Activated CD4-positive, alpha-beta T cell treated with anti-CD3 and anti-CD28 coated beads, Interleukin-2, amount 10 ng/mL, durations not matched to agents 7 days and 5 days (primary cell): ENCODE measurements at places on chromosomes 13 and 19. TPM values are rescaled to one million over a fixed set of nuclear protein-coding genes. Genes with fewer than 3 reads are reported as not detected.

Gene IGFL4
- total RNA-seq = not detected

Gene TYROBP
- total RNA-seq = not detected

Gene LILRB4
- not detected for total RNA-seq

Gene ZNF497
- total RNA-seq = 0.98 TPM

DNA sequence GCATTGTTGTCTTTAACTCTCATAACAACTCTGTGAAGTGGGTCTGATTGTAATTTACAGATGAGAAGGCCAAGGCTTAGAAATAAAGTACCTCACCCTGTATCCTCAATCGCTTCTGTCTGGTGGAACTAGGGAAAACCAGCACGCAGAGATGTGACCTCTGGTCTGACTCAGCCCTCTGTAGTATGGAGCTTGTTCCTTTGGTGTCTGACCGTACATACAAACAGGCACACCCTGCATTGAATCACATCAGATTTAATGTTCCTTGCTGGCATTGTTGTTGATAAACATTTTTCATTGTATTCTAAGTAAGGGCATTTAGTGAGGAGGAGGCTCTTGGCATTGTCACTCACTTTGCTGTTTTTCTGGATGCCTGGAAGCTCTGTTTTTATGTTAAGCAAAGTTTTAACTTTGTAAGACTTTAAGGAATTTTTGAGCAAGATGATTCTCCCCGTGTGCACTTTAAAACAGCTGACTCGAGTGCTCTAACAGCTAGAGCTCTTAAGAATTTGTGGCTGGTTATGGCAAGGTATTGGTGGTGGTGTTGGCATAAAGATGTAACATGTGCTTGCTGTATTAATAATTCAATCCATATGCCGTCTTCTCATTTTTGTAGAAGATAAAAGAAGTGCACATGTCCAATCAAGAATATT lies 89.0 kb upstream of the SPATA13 start:
- H3K36me3 ChIP-seq = no peaks in the 10 kb centered on the region
- H3K27me3 ChIP-seq = peaks cover 21% of the 10 kb centered on the region
- H3K27ac ChIP-seq = no peak overlapping the region
- no peak for DNase-seq
- peaks cover 7% of the 10 kb centered on the region for H3K4me1 ChIP-seq

- no peaks in the 10 kb centered on the region for H3K36me3 ChIP-seq
- H3K27me3 ChIP-seq = no peaks in the 10 kb centered on the region
Observed at GRCh38 chr13:76331943-76332712, 554.1 kb downstream of the KCTD12 start.

- H3K4me3 ChIP-seq = no peak overlapping the region
- H3K27me3 ChIP-seq = no peaks in the 10 kb centered on the region
- H3K27ac ChIP-seq = no peak overlapping the region
- peaks cover 54% of the 10 kb centered on the region for H3K36me3 ChIP-seq
- peaks cover 33% of the 10 kb centered on the region for H3K4me1 ChIP-seq
Observed at GRCh38 chr19:48210005-48210404, 39.5 kb downstream of the ZSWIM9 start.

DNA sequence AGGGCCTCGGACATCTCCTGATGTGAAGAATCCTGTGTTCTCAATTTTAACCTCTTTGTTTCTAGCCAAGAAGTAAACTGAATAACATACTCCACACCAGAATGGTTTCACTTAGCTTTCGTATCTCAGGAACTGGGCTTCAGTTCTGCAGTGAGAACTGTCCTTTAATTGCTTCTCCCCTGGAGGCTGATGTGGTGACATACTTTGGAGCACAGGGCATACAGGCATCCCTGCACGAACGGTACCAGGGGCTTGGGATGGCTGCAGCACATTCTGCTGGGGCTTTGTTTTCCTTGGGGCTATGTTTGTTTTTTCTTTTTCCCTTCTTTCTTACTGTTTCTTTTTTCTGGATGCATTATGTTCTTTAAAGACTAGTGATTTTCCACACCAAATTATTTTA lies 230.5 kb downstream of the TM9SF2 start:
- no peak overlapping the region for H3K27ac ChIP-seq
- no peaks in the 10 kb centered on the region for H3K36me3 ChIP-seq
- H3K4me1 ChIP-seq = no peaks in the 10 kb centered on the region
- peaks cover 4% of the 10 kb centered on the region for H3K27me3 ChIP-seq

DNA sequence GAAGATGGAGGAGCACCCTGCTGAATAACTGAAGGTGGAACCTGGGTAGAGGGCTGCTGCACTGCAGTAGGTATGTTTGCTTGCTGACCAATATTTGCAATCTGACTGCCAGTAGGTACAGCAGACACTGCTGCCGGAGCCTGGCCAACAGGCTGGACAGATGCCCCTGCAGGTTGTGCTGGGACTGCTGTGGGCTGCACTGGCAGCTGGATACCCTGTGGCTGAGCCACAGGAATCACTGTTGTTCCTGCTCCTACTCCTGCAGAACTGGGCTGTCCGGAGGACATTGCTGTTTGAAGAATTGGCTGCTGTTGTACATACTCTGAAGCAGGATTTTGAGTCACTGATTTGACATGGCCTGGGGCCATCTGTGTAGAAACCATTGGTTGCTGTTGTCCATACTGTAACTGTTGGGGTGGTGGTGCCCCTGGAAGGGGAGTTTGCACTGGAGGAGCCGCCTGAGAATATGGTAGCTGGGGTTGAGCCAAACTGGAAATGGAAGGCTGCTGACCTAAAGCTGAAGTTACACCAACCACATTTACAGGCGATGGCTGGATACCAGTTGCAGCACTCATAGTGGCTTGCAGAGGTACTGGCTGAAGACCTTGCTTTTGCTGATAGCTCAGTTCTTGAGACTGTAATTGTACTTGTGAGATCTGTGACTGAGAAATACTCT lies 2.2 kb downstream of the TSC22D1 start:
- H3K36me3 ChIP-seq = peaks cover 16% of the 10 kb centered on the region
- H3K27ac ChIP-seq = no peak overlapping the region
- peaks cover 44% of the 10 kb centered on the region for H3K4me1 ChIP-seq
- peak overlapping the region; percentile 3 for H3K4me3 ChIP-seq
- no peak for DNase-seq

GRCh38 chr19:34228347-34228746 lies 26.0 kb upstream of the GARRE1 start:
- no peak overlapping the region for H3K27ac ChIP-seq
- no peaks in the 10 kb centered on the region for H3K27me3 ChIP-seq
- DNase-seq = no peak
- H3K36me3 ChIP-seq = peaks cover 66% of the 10 kb centered on the region
- no peak overlapping the region for H3K4me3 ChIP-seq

DNA sequence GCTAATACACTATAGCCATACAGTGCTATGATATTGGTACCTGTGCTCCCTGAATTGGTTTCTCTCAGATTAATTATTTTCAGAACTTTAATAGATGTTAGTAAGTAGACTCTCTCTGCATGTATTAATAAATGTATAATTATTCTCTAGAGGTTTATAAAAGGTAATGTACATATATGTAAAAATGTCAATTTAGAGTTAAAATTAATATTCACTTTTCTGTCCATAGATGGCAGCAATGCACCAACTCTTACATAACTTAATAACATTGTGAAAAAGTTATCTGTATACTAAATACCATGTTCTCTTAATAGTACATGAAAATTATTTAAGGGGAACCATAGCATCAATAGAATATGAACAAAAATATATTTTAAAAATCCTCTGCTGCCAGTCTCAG lies 515.0 kb upstream of the KLHL1 start:
- no peaks in the 10 kb centered on the region for H3K36me3 ChIP-seq
- H3K27me3 ChIP-seq = no peaks in the 10 kb centered on the region
- H3K27ac ChIP-seq = no peak overlapping the region

DNA sequence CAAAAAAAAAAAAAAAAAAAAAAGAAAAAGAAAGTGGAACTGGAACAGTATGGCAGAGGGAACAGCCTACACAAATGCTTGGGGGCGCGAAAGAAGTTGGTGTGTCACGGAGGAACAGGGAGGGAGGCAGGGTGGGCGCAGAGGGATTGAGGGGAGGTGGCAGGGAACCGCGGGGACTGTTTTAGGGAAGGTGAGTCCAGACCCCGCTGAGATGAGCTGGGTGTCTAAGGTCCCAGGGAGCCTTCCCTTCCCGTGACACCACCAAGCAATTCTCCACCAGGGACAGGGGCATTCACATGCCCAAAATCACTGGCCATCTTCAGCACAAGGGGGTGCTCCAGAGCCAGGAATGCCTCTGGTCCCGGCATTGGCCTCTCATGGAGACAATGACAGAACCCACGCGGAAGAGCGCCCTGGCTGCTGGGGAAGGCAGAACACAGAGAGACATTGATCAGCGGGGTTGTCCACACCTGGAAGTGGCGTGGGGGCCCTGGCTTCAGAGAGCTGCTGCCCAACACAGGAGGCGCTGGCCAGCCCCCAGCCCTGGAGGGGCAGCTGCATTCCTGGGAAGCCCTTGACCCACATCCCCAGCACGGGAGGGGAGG lies 6.9 kb downstream of the PEAK3 start:
- DNase-seq = peak; percentile 61
- peaks cover 30% of the 10 kb centered on the region for H3K4me1 ChIP-seq

- no peaks in the 10 kb centered on the region for H3K36me3 ChIP-seq
- no peak overlapping the region for H3K4me3 ChIP-seq
- no peaks in the 10 kb centered on the region for H3K27me3 ChIP-seq
- DNase-seq = no peak
Observed at GRCh38 chr19:11519138-11519537, 9.8 kb downstream of the ECSIT start.

DNA sequence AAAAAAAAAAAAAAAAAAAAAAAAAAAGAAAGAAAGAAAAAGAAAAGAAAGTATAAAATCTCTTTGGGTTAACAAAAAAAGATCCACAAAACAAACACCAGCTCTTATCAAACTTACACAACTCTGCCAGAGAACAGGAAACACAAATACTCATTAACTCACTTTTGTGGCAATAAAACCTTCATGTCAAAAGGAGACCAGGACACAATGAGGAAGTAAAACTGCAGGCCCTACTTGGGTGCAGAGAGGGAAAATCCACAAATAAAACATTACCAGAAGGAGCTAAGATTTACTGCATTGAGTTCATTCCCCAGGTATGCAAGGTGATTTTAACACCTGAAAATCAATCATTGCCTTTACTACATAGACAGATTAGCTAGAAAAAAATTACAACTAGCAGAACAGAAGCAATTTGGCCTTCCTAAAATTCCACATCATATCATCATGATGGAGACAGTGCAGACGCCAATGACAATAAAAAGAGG lies 9.6 kb upstream of the CEACAM5 start:
- H3K4me1 ChIP-seq = no peaks in the 10 kb centered on the region
- no peak overlapping the region for H3K4me3 ChIP-seq
- H3K27ac ChIP-seq = no peak overlapping the region
- no peaks in the 10 kb centered on the region for H3K36me3 ChIP-seq
- no peak for DNase-seq
- H3K27me3 ChIP-seq = peaks cover 5% of the 10 kb centered on the region

GRCh38 chr13:28942906-28943305 lies 122.8 kb downstream of the MTUS2 start:
- no peak overlapping the region for H3K4me3 ChIP-seq
- no peak for DNase-seq
- no peaks in the 10 kb centered on the region for H3K36me3 ChIP-seq
- H3K4me1 ChIP-seq = no peaks in the 10 kb centered on the region
- H3K27me3 ChIP-seq = peaks cover 3% of the 10 kb centered on the region
- no peak overlapping the region for H3K27ac ChIP-seq

DNA sequence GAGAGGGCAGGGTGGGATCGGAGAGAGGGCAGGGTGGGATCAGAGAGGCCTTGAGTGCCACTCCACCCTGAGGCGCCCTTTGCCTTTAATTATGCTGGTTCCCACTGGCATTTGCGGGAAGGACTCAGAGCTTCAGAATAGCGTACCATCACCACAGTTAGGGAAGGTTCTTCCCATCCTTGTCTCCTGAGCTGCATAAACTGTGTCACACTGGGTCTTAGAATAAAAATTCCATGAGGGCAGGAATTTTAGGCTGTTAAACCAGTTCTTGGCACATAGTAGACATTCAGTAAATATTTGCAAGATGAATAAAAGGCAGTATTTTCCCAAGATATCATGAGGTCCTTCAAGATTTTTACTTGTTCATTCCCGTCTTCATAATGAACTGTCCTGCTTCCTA lies 24.4 kb downstream of the PPP2R1A start:
- H3K36me3 ChIP-seq = peaks cover 73% of the 10 kb centered on the region
- no peaks in the 10 kb centered on the region for H3K4me1 ChIP-seq
- no peaks in the 10 kb centered on the region for H3K27me3 ChIP-seq
- DNase-seq = no peak
- H3K27ac ChIP-seq = no peak overlapping the region

DNA sequence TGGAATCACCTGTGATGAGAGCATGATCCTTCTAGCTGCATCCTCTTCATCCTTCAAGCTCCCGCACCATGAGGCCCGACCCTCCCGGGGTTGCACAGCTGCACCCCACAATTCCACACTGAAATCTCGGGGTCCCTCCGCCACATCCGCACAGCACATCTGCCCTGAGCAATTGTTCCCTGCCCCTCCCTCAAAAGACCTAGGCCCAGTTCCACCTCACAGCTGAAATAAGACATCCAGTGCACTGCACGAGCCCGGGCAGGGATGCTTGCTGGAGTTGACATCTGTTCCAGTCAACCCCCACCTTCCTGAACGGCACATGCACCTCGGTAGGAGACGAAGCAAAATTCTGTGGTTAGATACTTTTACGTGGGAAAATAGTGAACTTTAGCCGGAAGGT lies 14.7 kb upstream of the SOX1 start:
- H3K4me1 ChIP-seq = no peaks in the 10 kb centered on the region
- H3K36me3 ChIP-seq = no peaks in the 10 kb centered on the region
- no peak overlapping the region for H3K4me3 ChIP-seq

GRCh38 chr13:47119575-47120235 lies 222.9 kb upstream of the HTR2A start:
- H3K27me3 ChIP-seq = peaks cover 8% of the 10 kb centered on the region
- no peak overlapping the region for H3K4me3 ChIP-seq
- no peaks in the 10 kb centered on the region for H3K4me1 ChIP-seq
- H3K27ac ChIP-seq = no peak overlapping the region
- no peaks in the 10 kb centered on the region for H3K36me3 ChIP-seq
- no peak for DNase-seq

DNA sequence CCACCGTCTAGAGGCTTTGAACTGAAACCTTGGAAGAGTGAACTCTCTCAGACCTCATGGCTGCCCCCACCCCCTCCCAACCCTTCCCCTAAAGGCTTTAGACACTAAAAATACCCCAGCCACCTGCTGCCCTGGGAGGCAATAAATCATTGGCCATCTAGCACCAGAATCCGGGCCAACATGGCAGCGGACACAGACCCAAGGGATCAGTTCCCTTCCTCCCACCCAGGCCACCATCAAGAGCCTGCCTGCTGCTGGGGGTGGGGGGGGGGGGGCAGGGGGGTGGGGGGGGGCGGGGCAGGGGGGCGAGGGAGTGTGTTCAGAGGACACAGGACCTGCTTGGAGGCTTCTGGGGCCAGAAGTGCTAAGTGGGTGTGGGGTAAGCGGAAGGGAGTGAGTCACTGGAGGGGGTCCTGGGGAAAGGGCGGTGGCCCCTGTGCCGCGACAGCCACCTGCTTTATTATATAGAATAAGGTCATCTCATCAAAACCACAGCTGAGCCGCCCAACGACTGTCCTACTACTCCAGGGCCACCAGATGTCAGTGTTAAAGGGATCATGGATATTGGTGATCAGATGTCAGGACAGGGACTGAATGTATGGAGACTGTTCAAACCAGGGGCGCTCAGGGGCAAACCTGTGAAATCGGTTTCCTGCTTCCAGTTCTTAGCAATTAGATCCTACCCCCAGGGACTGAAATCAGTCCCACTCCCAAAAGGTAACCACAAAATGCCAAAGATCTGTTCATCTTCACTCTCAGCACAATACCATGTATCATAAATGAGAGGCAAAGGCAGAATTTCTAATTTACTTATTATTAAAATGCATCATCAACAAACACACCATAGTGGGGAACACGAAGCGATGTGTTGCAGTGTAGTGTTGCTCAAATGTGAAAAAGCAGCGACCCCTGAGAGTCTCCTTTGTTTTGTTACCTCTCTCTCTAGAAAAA lies 24.3 kb downstream of the ARL11 start:
- H3K27ac ChIP-seq = no peak overlapping the region
- peak; percentile 25 for DNase-seq
- no peaks in the 10 kb centered on the region for H3K36me3 ChIP-seq
- no peaks in the 10 kb centered on the region for H3K27me3 ChIP-seq
